ENCODE measurements at places on chromosomes 12 and 14.

DNA sequence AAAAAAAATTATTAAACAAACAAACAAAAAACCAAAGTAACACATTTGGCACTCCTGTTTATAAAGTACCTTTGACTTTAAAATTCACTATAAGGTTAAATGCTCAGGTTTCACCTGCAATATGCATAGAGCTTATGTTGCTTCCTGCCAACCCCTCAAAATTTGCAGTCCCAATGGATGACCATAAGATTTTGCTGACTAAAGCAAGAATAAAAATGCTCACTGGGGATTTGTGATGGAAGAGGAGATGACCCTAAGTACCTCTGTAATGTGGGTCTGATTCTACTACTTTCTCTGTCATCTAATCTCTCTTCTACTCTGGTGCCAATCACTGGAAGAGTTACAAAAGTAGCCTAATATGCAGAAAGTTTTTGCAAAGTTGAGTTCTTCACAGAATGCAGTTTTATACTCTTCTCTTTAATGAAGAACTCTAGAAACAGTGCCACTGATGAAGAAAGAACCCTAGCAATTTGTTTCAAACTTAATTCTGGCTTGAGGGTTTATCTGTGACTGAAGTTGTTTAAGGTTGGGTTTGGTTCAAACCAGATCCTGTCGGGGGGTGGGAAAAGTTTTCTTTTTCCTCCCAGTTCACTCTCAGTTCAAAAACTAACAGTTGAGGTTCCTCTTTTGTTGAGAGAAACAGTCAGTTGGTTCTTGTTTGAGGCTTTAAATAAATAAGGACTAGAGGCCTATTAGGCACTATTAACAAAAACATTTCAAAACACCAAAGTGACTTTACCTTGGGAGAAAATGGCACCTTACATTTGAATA is 10.9 kb downstream of the WASHC3 start:
- no peak for DNase-seq

- no peak for DNase-seq
These were observed 69.4 kb upstream of the DYRK2 start for GRCh38 chr12:67578976-67579661.

- DNase-seq, result no peak
These were observed 159.5 kb downstream of the BRMS1L start for GRCh38 chr14:35985474-35986218.

DNA sequence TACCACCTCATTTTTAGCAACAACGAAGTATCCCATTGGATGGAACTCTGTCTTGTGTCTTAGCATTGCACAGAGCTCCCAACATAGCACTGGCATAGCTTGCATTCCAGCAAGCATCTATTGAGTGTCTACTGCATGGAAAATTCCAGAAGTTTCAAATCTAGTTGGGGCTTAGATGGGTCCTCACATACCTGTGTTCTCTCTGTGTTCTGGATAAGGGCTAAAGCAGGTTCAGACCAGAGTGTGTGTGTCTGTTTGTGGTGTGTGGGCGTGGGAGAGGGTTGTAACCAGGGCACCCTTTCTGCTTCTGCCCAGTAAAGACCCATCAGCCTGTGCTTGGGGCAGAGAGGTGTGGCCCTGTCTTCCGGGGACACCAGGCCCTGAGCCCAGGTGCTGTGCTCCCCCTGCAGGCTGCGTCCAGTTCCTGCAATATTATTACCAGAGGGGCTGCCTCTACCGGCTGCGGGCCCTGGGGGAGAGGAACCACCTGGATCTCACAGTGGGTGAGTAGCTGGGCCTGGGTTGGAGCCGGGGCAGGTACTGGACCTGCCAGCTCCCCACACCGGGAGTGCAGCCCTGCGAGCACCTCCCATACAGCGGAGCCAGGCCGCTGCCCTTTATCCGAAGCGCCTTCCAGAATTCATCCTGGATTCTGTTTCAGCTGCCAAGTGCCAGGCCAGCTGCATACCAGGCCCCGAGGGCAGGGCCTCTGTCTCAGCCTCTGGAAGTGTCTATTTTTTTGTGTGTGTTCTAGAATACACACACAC is 20.3 kb downstream of the RHOF start:
- DNase-seq, result no peak

DNA sequence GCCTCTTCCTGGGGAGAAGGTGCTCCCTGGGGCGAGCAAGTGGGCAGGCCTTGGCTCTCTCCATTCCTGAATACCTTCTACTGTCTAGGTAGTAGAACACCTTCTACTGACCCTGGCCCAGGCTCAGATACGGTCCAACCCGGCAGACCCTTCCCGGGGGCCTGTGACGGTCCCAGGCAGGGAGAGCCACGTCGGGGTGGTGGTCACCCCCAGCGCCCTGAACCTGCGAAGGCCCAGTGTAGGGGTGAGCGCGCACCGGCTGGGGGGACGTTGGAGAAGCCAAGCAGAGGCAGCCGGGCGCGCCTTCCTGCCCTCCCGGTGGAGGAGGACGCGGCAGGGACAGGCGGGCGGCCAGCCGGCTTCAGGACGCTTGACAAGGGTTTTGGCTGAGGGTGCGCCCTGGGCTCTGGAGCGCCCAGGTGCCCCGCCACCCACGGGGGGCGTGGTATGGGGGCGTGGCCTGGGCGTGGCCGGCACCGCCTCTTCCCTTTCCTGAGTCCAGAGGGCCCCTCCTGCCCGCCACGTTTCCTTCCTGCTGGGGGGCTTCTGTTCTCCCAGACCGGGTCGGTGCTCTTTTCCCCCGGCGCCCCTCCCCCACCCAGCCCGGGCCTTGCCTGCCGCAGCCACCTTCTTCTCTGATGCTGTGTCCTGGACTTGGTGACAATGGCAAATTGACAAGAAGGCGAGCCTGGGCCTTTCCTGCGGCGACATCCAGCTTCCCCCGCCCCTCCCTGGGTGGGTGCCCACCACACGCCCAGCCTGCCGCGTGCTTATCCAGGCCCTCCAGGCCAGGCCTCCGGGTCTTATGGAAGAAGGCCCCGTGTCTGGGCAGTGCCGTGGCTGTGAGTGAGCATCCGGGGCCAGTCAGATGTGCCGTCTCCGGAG is 24.5 kb upstream of the PPP1R13B start:
- DNase-seq, result no peak

- no peak for DNase-seq
These were observed 123.5 kb upstream of the KITLG start for GRCh38 chr12:88703790-88704189.

- no peak for DNase-seq
These were observed 122.0 kb upstream of the ATXN7L3B start for GRCh38 chr12:74415633-74416032.

GRCh38 chr12:69840727-69841126 is 15.7 kb downstream of the MYRFL start:
- no peak for DNase-seq

- DNase-seq, result no peak
These were observed 103.9 kb upstream of the RFLNA start for GRCh38 chr12:124191024-124191359.

DNA sequence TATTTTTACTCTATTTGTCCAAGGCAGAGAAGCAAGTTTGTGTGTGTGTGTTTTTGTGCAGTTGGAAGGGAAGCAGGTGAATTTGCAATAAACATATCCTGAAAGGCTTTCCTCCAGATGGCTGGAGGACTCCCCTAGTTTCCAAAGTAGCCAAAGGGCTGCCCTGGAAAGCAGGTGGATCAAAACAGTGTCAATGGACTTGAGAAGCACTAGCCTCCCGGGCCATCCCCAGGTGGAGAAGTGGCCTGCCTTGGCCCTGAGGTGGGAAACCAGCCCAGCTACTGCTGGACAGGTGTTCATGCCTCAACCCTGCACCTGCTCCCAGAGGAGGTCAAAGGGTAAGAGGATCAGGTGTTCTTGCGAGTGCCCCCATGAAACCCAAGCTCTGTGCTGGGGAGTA is 1046.9 kb downstream of the VRK1 start:
- DNase-seq, result no peak

- no peak for DNase-seq
These were observed 215.6 kb downstream of the TTC8 start for GRCh38 chr14:89040080-89040459.

- no peak for DNase-seq
These were observed 75.2 kb downstream of the LRRC74A start for GRCh38 chr14:76901171-76902055.

- DNase-seq, result no peak
These were observed 1317.0 kb downstream of the TMEM121 start for GRCh38 chr14:106843386-106843785.

GRCh38 chr12:107026806-107027635 is 40.1 kb upstream of the MTERF2 start:
- no peak for DNase-seq

- no peak for DNase-seq
These were observed 648 bp upstream of the AKAP5 start for GRCh38 chr14:64464651-64465050.

DNA sequence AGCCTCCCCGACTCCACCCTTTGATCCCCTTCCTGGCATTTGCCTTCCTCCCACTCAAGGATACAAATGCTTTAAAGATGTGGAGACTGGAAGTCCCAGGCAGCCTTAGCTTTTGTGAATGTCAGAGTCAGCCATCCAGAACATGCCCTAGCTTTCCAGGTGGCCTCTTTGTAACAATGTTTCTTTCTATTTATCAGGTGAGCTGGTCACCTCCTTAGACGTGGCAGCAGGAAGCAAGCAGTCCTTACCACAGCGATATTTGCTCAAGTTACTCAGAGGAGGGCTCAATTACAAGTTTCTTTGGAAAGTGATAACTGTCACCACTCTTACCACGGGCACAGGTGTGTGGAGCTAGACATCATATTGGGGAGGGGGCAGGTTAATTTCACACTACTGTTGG is 4.9 kb downstream of the GALNT6 start:
- DNase-seq, result no peak

- peak; percentile 10 for DNase-seq
These were observed 173.2 kb downstream of the SLC35F4 start for GRCh38 chr14:57692671-57693070.

DNA sequence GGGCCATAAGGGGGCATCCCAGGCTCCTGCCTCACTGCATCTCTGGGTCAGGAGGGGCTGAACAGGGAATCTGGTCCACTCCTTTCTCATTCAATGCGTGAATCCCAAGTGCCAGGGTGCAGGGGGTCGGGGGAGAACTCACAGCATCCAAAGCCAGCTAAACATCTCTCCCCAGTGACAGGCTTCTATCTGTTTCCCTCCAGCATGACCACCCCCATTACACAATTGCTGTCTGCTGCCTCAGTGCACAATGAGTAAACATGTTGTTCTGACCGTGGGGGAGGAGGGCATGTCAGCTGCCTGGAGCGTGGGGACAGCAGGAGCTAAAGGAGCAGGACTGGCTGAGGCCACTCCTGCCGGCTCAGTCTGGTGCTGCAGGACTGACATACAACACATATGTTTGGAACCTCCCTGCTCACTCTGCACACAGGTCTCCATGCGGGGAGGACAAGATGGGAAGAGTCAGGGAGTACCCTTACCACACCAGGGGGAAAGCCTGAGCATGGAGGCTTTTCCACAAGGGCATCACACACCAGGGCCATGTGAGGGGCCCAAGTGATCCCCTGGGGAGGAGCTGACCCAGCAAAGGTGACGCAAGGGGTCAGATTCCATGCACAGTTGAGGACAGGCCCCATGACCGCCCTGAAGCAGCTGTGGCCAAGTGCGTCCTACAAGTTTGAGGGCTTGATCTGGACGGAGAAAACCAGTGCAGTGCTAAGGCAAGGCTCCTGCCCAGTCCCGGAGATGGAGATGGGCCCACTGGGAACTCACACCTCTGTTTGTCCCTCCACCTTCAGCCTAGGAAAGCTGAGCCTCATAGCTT is 1.4 kb downstream of the TNS2 start:
- peak; percentile 60 for DNase-seq

DNA sequence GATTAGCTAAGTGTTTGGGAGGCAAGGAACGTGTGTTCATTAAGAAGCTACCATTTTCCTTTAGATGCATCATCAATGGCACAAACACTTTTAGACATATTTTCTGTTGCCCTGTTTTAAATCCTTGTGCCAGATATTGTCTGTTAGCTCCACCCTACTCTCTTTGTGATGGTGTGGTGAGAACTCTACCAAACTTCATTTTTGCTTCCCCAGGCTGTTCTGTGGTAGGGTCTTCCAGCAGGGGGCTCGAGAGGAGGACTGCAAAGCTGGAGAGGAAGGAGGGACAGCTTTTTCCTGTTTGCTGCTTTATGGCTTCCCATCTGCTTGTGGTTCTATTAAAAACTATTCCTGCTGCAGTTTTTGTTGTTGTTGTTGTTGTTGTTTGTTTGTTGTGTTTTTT is 23.8 kb upstream of the STRAP start:
- no peak for DNase-seq

- DNase-seq, result peak; percentile 64
These were observed 90.5 kb upstream of the FOXN3 start for GRCh38 chr14:89507521-89507920.

DNA sequence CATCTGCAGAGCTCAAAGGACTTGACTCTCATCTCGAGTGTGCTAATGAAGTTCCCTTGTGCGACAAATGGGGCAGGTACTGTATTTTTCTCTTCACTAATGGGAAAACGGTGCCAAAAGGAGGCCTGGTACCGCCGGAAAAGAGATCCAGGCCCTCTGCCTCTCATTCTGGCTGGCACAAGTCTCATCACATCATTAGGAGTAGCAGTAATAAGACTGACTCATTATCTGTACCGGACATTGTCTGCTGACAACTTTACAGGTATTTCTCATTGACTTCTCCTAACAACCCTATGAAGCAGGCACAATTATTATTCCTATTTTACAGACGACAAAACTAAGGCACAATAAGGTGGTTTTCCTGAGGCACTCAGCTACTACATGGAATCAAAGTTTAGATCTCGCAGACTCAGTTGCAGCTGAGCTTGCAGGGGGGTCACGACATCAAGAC is 668 bp downstream of the APPL2 start:
- DNase-seq, result no peak

- DNase-seq, result no peak
These were observed 127.1 kb upstream of the CPNE8 start for GRCh38 chr12:39032448-39032847.

GRCh38 chr12:50785406-50786001 is 21.6 kb downstream of the ATF1 start:
- no peak for DNase-seq

- DNase-seq, result no peak
These were observed 406.6 kb upstream of the SYT1 start for GRCh38 chr12:78457938-78458337.

GRCh38 chr12:92942905-92943304 is 13.8 kb upstream of the EEA1 start:
- DNase-seq, result peak; percentile 72

DNA sequence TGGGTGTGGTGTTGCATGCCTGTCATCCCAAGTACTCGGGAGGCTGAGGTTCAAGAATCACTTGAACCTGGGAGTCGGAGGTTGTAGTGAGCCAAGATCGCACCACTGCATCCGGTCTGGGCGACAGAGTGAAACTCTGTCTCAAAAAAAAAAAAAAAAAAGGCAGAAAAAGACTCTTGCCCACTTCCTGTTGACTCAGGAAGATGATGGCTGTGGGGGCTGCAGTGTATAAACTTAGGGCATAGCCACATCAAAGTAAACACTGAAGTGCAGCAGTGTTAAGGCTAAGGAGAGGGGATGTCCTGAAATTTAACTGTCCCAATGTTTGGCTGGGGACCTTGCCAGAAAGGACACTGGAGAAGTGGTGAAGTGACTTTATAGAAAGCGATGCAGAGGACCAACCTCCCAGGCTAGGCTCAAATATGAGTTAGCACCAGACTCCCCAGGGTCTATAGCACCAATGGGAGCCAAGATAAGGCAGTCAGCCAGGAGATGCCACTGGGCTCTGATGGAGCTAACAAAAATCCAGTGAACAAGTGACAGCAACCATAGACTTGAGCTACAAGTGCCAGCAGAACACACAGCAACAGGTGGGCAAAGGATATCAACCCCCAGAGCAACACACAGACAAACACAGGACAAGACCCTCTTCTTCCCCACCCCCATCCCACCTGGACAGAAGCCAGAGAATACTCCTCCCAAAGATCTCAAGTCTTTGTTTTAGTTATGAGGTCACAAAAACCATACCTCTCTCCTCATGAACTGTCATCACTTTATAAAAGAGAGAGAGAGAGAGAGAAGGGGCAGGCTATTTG is 28.0 kb downstream of the NELL2 start:
- no peak for DNase-seq

GRCh38 chr14:61109288-61109687 is 128.2 kb downstream of the SLC38A6 start:
- no peak for DNase-seq
